ENCODE measurements at places on chromosomes 1 and 21. TPM values are rescaled to one million over a fixed set of nuclear protein-coding genes. Genes with fewer than 3 reads are reported as not detected.

- no peak overlapping the region for H3K4me3 ChIP-seq
- no peak for DNase-seq
- H3K36me3 ChIP-seq: peaks cover 41% of the 10 kb centered on the region
- no peak overlapping the region for H3K27ac ChIP-seq
Measured at GRCh38 chr1:39003794-39004193, 12.7 kb downstream of the AKIRIN1 start.

GRCh38 chr21:36769051-36769839 lies 70.3 kb downstream of the SIM2 start:
- DNase-seq: peak; percentile 57
- no peaks in the 10 kb centered on the region for H3K36me3 ChIP-seq
- H3K27ac ChIP-seq: no peak overlapping the region
- no peak overlapping the region for H3K4me3 ChIP-seq

GRCh38 chr1:100217834-100218233 lies 31.8 kb downstream of the DBT start:
- peaks cover 20% of the 10 kb centered on the region for H3K36me3 ChIP-seq
- no peak overlapping the region for H3K4me3 ChIP-seq
- H3K27ac ChIP-seq: no peak overlapping the region
- H3K4me1 ChIP-seq: no peaks in the 10 kb centered on the region
- no peak for DNase-seq
- no peaks in the 10 kb centered on the region for H3K27me3 ChIP-seq

DNA sequence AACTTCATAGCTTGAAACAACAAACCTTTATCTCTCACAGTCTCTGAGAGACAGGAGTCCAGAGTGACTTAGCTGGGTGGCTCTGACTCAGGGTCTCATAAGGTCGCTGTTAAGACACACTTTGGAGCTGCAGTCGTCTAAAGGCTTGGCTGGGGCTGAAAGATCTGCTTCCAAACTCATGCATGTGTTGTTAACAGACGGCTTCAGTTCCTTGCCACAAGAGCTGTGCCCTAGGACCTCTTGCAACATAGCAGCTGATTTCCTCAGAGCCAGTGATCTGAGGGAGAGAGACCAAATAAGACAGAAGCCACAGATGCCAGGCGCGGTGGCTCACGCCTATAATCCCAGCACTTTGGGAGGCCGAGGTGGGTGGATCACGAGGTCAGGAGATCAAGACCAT lies 176.8 kb downstream of the DISC1 start:
- DNase-seq: no peak
- no peaks in the 10 kb centered on the region for H3K4me1 ChIP-seq
- no peaks in the 10 kb centered on the region for H3K36me3 ChIP-seq
- no peak overlapping the region for H3K27ac ChIP-seq
- no peak overlapping the region for H3K4me3 ChIP-seq
- H3K27me3 ChIP-seq: no peaks in the 10 kb centered on the region

DNA sequence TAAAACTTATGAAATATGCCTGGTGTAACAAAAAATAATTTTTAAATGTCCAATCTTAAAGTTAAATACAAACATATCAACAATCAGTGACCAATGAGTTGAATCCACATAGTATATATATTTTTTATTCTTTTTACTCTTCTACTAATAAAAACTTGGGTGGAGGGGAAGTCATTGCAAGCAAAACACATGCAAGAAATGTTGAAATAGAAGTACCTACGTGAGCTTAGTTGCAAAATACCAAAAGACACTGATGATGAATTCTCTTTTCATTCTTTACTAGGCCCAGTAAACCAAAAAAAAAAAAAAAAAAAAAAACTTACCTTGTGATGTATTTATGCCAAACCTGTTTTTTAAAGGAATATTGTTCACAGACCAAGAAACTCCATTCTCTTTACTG lies 26.4 kb upstream of the PLA2G4A start:
- no peaks in the 10 kb centered on the region for H3K36me3 ChIP-seq
- no peak overlapping the region for H3K27ac ChIP-seq
- no peak overlapping the region for H3K4me3 ChIP-seq
- H3K27me3 ChIP-seq: no peaks in the 10 kb centered on the region
- DNase-seq: no peak

DNA sequence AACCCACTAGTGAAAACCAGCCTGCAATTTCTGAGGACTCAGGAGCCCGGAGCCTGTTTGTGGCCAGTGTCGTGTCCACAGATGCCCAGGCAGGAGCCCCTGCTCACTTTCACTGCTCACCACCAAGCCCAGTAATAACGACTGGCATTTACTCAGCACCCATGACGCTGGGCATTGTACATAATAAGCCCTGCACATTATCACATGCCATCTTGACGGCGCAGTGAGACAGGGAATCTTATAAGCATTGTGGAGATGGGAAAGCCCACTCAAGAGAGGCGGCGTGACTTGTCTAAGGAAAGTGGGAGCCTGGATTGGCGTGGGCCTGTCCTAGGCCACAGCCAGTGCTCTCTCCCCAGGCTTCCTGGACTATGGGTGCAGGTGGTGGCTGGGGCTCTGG lies 28.8 kb upstream of the PEF1 start:
- DNase-seq: no peak
- H3K27ac ChIP-seq: no peak overlapping the region
- no peaks in the 10 kb centered on the region for H3K36me3 ChIP-seq
- H3K27me3 ChIP-seq: no peaks in the 10 kb centered on the region
- H3K4me3 ChIP-seq: no peak overlapping the region

DNA sequence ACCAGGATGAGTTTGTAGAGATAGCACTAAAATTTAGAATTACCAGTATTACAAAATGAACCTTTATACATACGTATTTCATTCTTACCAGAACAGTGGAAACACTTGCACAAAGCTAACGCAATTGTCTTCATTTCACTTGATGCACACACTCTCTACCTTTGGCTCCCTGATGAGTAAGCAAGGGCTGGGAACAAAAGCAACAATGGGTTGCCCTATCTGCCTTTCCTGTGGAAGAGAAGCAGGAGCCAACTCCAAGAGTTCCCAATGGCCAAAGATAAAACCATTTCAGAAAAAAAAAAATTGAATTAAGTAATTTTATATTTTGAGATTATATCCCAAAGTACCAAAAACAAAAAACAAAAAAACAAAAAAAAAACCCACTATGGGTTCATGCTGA lies 344.1 kb upstream of the GREM2 start:
- H3K4me3 ChIP-seq: no peak overlapping the region
- no peaks in the 10 kb centered on the region for H3K27me3 ChIP-seq
- DNase-seq: no peak
- H3K4me1 ChIP-seq: no peaks in the 10 kb centered on the region
- no peak overlapping the region for H3K27ac ChIP-seq

- H3K27me3 ChIP-seq: no peaks in the 10 kb centered on the region
- H3K36me3 ChIP-seq: no peaks in the 10 kb centered on the region
- H3K4me3 ChIP-seq: peak within 1 kb of the TSS; percentile 98
- peak within 1 kb of the TSS; percentile 26 for H3K27ac ChIP-seq
- peak; percentile 69 for DNase-seq
- H3K4me1 ChIP-seq: peaks cover 4% of the 10 kb centered on the region
Measured at GRCh38 chr1:147225193-147225730, at the start of gene FMO5. Gene FMO5 (minus strand): TSS chr1:147225339. CDS start chr1:147225029, 310 bp downstream.

GRCh38 chr1:77434967-77435366 lies 153.1 kb downstream of the AK5 start:
- no peaks in the 10 kb centered on the region for H3K36me3 ChIP-seq
- H3K4me1 ChIP-seq: no peaks in the 10 kb centered on the region
- no peak overlapping the region for H3K27ac ChIP-seq
- no peaks in the 10 kb centered on the region for H3K27me3 ChIP-seq

GRCh38 chr1:157092831-157093230 lies 6.8 kb downstream of the ETV3L start:
- H3K4me1 ChIP-seq: no peaks in the 10 kb centered on the region
- no peak overlapping the region for H3K27ac ChIP-seq
- H3K4me3 ChIP-seq: no peak overlapping the region
- no peaks in the 10 kb centered on the region for H3K36me3 ChIP-seq

GRCh38 chr1:248811514-248812490 lies 13.9 kb downstream of the SH3BP5L start:
- H3K4me1 ChIP-seq: peaks cover 9% of the 10 kb centered on the region
- H3K36me3 ChIP-seq: peaks cover 35% of the 10 kb centered on the region
- no peaks in the 10 kb centered on the region for H3K27me3 ChIP-seq
- no peak overlapping the region for H3K27ac ChIP-seq
- DNase-seq: no peak

GRCh38 chr1:83090195-83090594 lies 908.7 kb downstream of the TTLL7 start:
- H3K27me3 ChIP-seq: no peaks in the 10 kb centered on the region
- no peaks in the 10 kb centered on the region for H3K4me1 ChIP-seq
- H3K4me3 ChIP-seq: no peak overlapping the region
- H3K27ac ChIP-seq: no peak overlapping the region
- no peaks in the 10 kb centered on the region for H3K36me3 ChIP-seq

DNA sequence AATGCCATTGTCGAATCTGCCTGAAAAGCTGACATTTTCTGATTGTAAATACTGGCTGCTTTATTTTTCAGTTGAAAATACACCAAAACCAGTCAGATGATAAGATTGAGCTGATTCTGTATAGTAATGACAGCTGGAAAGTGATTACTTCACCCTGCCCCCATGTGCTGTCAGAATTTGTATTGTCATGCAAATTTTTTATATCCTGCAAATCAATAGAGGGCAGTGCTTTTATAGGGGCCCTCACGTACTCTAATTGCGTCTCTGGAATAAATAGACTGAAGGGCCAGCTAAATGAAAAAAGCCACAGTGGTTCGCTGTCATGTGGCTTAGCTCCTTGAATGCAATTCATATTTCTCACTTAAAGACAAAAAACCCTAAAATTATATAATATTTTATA lies 208.6 kb downstream of the LHX8 start:
- H3K27ac ChIP-seq: no peak overlapping the region
- no peaks in the 10 kb centered on the region for H3K4me1 ChIP-seq
- no peak overlapping the region for H3K4me3 ChIP-seq
- H3K27me3 ChIP-seq: no peaks in the 10 kb centered on the region
- no peak for DNase-seq
- H3K36me3 ChIP-seq: no peaks in the 10 kb centered on the region

- H3K4me1 ChIP-seq: no peaks in the 10 kb centered on the region
- H3K4me3 ChIP-seq: no peak overlapping the region
- H3K27ac ChIP-seq: no peak overlapping the region
- no peak for DNase-seq
- peaks cover 6% of the 10 kb centered on the region for H3K36me3 ChIP-seq
Measured at GRCh38 chr1:233261206-233261605, 34.3 kb downstream of the PCNX2 start.

DNA sequence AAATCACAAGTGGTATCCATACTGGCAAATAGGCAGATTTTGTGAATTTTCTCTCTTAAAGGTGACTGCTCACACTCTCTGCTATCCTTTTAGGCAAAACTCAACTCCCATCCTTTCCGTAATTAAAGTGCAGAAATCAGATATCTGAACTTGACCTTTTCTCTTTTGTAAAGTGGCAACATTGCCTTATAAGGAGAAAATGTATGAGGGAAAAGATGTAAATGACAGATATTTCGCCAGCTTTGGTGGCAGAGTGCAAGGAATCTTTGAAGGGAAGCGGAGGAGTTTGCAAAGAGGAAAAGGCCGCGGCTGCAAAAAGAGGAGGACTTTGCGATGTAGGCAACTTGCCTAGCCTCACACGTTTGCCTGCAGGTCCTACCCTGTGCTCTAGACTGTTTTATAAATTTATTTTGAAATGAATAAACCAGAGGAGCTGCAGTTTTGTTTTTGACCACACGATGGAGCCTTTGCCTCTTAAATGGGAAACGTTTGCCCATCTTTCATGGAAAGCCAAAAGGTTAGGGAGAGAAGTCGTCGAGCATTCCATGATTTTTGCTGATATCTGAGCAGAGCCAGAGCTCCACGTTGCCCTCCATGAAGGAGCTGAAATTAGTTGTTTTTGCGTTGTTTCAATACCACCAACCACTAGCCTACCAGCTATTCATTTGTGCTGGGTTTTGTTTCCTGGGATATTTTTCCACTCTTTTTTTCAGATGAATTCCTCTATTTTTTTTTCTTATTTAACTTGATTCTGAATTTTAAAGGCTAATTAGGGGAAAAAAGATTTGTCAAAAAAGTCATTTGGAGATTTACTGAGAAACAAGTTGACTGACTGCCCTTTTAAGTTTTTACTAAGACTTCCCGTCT lies 242.3 kb downstream of the LMX1A start:
- H3K4me3 ChIP-seq: no peak overlapping the region
- H3K36me3 ChIP-seq: no peaks in the 10 kb centered on the region
- no peaks in the 10 kb centered on the region for H3K4me1 ChIP-seq
- H3K27me3 ChIP-seq: peaks cover 15% of the 10 kb centered on the region
- peak; percentile 64 for DNase-seq

- H3K4me1 ChIP-seq: peaks cover 22% of the 10 kb centered on the region
- DNase-seq: no peak
- H3K36me3 ChIP-seq: no peaks in the 10 kb centered on the region
- no peak overlapping the region for H3K4me3 ChIP-seq
- peak overlapping the region; percentile 69 for H3K27ac ChIP-seq
Measured at GRCh38 chr1:67571901-67572593, 113.0 kb upstream of the GADD45A start.

DNA sequence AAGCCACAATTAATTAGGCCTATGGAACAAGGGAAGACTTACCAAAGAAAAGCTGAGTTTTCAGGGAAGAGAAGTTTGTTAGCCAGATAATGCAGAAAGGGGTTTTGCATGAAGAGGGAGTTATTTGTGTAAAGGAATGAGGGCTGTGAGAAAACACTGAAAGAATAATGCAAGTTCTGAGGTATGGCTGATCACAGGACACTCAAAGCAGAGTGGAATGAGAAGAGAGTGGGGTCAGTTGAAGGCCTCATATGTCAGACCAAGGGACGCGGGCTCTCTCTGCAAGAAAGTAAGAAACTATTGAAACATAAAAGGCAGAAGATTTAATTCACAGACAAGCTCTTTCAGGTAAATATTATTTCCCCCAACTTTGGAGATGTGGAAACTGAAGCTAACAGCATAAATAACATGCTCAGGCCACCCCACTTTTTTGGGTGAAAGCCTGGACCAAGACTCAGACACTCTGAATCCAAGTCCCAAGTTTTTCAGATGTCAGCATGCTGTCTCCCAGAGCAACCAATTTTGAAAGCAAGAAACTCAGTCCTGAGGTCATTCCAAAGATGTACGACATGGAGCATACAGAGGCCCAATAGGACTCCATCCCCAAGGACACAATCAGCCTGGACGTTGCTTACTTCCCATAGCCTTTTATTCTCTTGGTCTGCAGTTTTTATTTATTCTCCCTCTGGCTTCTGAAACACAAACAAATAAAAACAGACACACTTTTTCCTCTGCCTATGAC lies 47.3 kb upstream of the FGGY start:
- no peak overlapping the region for H3K27ac ChIP-seq
- no peaks in the 10 kb centered on the region for H3K36me3 ChIP-seq
- no peaks in the 10 kb centered on the region for H3K4me1 ChIP-seq
- H3K4me3 ChIP-seq: no peak overlapping the region
- DNase-seq: no peak

MAP10 gene
- total RNA-seq: 3.8 TPM

CFHR3 gene
- total RNA-seq: 2.1 TPM

CD160 gene
- 0.60 TPM for total RNA-seq

PLA2G2C gene
- 0.31 TPM for total RNA-seq

CD247 gene
- total RNA-seq: 7.7 TPM

TDRD10 gene
- 4.7 TPM for total RNA-seq
